ENCODE measurements at places on chromosomes 12 and 14.

DNA sequence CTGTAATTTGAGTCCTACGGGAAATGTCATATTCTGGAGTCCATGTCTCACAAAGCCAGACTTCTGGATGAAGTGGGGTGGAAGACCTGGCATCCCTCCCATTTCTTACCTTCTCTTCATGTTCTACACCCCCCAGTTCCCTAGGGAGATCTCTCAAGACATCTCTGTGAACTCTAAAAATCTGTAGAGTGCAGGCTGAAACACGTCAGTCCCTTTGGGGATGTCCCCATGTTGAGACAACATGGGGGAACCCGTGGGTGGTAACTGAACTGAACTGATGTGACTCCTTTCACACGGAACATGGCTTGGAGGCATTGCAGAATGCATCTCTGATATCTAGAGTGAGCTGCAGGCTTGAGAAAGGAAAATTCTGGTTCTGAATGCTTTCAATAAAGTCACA lies 15.2 kb downstream of the SERPINA12 start:
- no peak for DNase-seq

DNA sequence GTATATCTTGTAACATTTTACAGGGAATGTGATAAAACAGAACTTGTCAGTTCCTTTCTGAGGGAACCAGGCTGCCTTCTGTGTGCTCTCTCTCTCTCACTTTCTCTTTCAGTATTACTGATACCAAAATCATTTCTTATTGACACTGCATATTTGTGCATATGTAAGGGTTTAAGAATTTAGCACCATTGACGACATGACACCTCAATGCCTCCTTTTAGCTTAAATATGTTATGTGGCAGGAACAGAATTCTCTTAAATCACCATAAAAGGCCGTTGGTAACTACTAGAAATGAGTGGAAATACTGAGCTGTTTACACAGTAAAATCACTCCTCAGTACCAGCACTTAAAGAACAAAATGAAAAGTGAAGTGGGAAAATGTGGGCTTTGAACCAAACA lies 457.7 kb upstream of the SYT1 start:
- peak; percentile 37 for DNase-seq

GRCh38 chr12:114401328-114402083 lies 4.4 kb downstream of the TBX5 start:
- no peak for DNase-seq

DNA sequence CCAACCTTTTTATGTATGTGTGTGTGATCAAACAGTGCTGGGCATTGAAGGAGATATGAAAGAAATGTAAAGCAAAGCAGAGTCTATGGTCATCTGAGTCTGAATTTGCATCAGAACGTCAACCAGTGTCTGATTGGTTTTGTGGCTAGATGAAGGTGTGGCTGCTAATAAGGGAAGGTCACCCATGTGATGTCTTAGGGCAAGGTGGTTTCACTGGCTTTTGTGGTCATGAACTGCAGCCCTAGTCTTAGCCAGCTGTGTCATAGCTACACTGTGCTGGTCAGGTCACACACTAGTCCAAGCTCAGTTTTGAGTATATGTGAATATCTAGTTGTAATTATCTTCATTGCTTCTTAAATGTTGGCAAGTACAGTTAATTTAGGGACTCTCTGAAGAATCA lies 105.8 kb downstream of the TGFB3 start:
- DNase-seq = no peak

GRCh38 chr12:70925539-70925938 lies 5.0 kb upstream of the PTPRR start:
- no peak for DNase-seq

DNA sequence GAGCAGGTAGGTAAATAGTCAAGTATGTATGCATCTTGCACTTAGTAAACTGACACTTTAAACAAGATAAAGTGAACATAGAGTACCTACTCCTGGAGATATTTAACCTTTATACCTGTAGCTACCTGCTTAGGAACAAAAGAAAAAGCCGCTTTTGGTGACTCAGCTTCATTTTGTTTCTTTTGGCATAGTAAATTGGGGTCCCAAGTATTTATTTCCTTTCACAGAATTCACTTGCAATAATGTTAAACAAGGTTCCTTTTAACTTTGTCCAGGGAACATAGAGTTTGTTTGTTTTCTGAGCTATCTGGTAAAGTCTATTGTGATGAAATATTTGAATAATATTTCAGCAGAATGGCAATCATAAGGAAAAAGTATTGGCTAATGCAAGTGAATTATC lies 20.0 kb downstream of the SLCO1B3 start:
- no peak for DNase-seq

GRCh38 chr12:76680940-76681339 lies 83.0 kb upstream of the ZDHHC17 start:
- DNase-seq = no peak

DNA sequence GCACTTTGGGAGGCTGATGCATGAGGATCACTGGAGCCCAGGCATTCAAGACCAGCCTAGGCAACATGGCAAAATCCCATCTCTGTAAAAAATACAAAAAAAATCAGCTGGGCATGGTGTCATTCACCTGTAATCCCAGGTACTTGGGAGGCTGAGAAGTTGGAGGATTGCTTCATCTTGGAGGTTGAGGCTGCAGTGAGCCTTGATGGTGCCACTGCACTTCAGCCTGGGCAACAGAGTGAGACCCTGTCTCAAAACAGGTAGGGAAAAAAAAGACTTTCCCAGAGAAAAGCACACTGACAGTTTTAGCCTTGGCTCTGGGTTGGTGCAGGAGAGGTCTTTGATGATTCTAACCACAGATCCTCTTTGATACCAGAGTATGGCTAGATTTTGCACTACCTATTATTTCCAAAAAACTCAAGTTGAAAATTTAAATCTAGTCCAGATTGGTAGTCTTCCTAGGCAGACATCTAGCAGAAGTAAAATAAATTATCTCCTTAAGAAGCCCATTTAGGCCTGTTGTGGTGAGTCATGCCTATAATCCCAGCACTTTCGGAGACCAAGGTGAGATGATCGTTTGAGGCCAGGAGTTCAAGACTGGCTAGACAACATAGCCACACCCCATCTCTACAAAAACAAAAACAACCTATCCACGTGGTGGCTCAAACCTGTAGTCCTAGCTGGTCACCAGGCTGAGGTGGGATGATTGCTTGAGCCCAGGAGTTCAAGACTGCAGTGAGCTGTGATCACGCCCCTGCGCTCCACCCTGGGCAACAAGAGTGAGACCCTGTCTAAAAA lies 18.6 kb downstream of the LARP4 start:
- DNase-seq = no peak

GRCh38 chr12:50017641-50018040 lies 7.7 kb downstream of the RACGAP1 start:
- no peak for DNase-seq

DNA sequence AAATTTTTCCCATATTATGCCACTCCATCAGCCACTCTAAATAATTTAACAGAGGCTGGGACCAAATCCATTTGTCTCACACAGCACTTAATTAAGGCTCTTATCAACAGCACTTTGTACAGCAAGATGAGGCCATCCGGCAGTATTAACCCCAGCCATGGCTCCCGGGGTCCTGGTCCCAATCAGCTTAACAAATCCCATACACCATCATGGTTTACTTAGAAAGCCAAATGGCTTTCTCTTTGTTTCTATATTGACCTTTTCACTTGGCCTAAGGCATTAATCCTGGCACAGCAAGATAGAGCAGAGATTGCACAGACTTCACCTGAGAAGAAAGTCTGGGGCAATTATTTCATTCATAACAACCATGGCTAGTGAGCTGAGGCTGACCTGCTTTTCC lies 38.6 kb downstream of the SPTSSA start:
- DNase-seq = peak; percentile 87

DNA sequence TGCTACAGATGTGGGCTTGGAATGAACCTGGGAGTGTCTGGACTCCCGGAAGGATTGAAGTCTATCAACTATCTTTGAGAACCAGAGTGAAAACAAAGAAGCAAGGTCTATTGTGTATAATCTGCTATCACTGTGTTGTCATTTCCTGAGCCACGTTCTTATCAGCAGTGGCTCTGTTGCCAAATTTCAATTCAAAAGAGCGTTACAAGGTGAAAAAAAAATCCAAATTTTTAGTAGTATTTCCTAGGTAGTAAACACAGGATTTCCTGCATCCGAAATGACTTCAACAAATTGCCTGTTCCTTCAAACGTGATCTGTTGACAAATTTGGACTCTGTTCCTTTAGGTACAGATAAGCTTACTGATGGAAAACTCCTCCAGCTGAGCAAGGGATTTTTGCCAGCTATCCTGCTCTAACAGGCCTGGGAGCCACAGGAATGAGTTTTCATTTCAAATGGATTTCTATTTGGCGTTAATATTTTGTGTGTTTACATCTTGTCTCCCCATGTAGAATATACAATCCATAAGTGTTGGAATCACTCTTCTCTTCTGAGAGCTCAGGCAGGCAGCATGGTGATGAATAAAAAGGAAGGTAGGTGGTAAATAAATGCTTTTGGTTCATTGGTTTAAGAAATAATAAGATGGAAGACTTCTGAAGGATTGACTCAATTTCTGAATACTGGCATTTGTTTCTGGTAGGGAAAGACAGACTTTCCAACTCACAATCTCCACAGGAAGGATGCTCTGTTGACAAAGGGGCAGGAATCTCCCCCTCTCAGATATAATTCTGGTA lies 58.5 kb downstream of the GPR135 start:
- no peak for DNase-seq

DNA sequence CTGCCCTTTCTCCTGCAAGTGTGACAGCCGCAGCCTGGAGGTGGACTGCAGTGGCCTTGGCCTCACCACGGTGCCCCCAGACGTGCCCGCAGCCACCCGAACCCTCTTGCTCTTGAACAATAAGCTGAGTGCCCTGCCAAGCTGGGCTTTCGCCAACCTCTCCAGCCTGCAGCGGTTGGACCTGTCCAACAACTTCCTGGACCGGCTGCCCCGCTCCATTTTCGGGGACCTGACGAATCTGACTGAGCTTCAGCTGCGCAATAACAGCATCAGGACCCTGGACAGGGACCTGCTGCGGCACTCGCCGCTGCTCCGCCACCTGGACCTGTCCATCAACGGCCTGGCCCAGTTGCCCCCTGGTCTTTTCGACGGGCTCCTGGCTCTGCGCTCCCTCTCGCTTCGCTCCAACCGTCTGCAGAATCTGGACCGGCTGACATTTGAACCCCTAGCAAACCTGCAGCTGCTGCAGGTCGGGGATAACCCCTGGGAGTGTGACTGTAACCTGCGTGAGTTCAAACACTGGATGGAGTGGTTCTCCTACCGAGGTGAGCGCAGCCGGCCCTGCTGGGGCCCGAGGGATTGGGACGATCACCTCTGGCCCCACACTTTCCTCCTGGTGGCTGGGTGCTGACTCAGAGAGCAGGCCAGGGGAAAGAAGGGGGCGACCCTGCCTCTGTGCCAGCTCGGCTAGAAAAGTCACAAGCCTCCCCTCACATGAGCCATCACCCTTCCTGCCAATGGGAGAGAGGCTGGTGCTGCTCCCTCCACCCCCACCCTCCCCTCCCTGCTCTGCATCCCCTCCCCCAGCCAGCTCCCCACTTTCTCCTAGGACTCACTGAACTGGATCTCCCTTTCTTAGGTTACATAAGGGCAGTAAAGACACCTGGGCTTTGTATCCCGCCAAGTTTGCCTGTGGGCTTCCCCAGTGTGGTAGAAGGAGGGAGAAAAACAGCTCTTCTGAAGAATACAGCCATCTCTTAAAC lies 10.9 kb downstream of the LRTM2 start:
- no peak for DNase-seq

- no peak for DNase-seq
Observed at GRCh38 chr12:103036581-103037214, 79.2 kb downstream of the ASCL1 start.

- peak; percentile 46 for DNase-seq
Observed at GRCh38 chr14:41280745-41281144, 325.9 kb upstream of the LRFN5 start.

- DNase-seq = peak; percentile 77
Observed at GRCh38 chr12:94380507-94380906, 79.2 kb downstream of the CEP83 start.
